ENCODE measurements at places on chromosomes 1 and 21.
A peak's percentile ranks its signal among the peaks of the same experiment; 100 is the strongest.

- DNase-seq: no peak
These were observed 37.4 kb downstream of the CC2D1B start for GRCh38 chr1:52328615-52329014.

DNA sequence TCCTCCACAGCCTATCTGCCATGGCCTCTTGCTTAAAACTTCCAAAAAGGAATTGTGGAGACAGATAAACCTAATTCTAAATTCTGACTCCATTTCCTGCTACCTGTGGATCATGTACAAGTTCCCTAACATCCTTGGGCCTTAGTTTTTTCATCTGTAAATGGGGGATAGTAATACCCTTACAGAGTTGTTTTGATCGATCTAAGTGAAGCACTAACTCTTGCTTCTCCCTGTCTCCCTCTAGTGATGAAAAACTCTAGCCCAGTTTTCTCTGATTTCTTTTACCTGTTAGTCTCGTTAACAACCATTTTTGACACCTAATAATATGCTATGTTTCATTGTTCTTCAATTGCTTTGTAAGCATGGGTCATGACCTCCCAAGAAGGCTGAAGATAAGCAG, 65.9 kb downstream of the TM2D1 start:
- DNase-seq: no peak

DNA sequence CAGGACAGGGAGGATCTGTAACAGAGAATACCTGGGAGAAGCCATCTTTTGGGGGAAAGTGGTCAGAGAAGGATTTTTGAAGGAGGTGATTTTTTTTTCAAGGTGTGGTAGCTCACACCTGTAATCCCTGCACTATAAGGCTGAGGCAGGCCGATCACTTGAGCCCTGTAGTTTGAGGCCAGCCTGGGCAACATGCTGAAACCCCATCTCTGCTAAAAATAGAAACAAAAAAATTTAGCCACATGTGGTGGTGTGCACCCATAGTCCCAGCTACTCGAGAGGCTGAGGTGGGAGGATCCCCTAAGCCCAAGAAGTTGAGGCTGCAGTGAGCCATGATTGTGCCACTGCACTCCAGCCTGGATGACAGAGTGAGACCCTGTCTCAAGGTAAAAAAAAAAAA, 67.4 kb upstream of the ARTN start:
- DNase-seq: no peak

GRCh38 chr21:26374817-26375216, 198.3 kb downstream of the CYYR1 start:
- no peak for DNase-seq

- peak; percentile 33 for DNase-seq
These were observed 22.8 kb upstream of the RGS1 start for GRCh38 chr1:192552760-192553191.

DNA sequence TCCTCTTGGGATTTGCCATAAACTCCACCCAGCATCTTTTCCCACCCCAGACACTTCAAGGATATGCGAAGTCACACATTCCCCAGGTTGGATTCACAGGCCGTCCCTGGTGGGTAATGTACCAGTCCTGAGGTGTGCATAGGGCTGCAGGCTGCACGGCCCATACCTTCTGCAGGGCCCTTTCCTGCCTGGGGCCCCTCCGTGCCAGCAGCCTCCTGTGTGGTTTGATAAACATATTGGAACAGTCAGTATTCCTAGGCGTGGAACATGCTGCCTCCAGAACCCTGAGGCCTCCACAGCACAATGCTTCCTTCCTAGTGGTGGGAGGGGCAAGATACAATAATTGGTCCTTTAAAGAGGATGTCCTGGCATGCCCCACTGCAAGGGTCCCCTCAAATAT, 26.6 kb downstream of the IL10RB start:
- no peak for DNase-seq

- DNase-seq: no peak
These were observed 51.2 kb downstream of the GORAB start for GRCh38 chr1:170583186-170583585.

DNA sequence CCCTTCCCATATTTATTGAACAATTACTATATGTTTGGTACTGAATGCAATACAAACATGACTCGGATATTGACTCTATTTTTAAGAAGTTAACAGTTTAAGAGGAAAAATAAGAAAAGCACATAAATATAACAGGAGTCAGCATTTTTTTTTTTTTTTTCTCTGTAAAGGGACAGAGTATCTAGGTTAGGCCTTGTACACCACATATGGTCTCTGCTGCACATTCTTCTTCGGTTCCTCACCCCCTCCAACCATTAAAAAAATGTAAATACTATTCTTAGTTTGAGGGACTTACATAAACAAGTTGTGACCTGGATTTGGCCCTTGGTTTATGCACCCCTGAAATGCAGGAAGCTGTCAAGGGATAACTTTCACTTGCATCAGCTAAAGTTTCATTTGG, 40.4 kb downstream of the PHC2 start:
- DNase-seq: no peak

DNA sequence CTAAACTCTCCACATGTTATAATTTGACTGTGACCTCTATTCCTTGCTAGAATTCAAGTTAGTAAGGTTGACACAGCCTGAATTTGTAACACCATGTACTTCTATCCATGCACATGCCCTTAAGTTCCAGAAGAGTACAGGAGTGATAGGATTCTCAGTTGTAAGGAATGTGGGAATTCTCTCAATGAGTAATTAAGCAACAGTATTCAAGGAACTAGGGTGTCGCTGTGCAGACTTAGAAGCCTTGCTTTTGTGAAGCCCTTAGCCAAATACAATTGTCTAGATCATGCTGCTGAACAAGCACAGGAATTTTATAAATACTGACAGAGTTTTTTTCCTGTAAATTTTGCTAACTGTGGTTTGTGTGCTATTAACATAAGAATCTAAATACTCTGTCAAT, 276.3 kb upstream of the PTBP2 start:
- DNase-seq: no peak

- DNase-seq: no peak
These were observed 123.6 kb upstream of the JUN start for GRCh38 chr1:58907398-58907797.

DNA sequence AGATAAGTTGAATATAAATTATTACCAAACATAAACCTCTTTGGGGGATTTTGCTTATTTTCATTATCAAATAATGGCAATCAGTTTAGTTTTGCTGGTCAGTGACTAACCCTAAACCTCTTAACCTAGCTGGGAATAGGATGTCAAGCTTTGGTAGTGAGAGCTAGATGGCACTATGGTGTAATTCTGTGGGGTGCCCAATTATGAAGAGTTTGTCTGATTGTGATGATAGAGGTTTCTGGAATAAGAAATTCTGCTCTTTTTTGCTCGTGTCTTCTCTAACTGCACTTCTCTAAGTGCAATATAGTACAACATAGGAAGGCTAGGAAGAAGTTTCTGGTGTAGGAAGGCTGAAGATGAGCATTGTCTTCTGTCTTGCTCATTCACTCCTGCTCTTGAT, 59.8 kb downstream of the XCL1 start:
- no peak for DNase-seq

- no peak for DNase-seq
These were observed 29.4 kb upstream of the POU3F1 start for GRCh38 chr1:38076038-38076437.

All from CD4-positive, alpha-beta T cell treated with Interleukin-6 at 100 ng/mL for 8 hours (primary cell).